ENCODE measurements at places on chromosomes 7 and 10. TPM values are rescaled to one million over a fixed set of nuclear protein-coding genes. Genes with fewer than 3 reads are reported as not detected.

The CFAP69 gene
- total RNA-seq, result 3.8 TPM

The CTBP2 gene
- total RNA-seq, result 24.9 TPM

The OR13A1 gene
- not detected for total RNA-seq

The DEPP1 gene
- 31.9 TPM for total RNA-seq

The SMO gene
- 3.9 TPM for total RNA-seq

DNA sequence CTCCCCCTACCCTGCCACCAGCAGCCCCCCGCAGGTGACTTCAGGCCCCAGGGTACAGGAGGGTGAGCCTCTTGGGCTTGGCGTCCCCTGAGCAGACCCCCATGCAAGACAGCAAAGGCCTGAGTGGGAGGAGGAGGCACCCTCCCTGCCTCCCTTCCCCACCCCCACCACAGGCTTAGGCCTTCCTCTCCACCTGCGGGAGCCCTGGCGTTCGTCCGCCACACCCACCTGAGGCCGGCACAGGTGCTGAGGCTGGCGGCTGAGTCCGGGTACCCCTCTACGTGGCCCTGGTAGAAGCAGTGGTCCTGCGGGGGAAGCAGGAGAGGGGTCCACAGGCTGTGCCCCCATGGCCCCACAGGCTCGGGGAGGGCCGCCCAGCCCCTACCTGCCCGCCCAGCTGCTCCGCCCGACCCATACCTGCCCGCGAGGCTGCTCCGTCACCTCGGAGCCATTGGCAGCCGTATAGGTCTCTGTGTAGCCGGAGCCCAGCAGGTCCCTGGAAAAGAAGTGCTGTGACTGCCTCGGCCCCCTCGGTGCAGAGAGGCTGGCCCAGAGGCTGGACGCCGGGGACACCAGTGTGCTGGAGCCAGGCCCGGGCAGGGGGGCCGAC lies 3.0 kb downstream of the ADAM8 start:
- H3K27me3 ChIP-seq, result peaks cover 24% of the 10 kb centered on the region
- H3K27ac ChIP-seq, result no peak overlapping the region
- DNase-seq, result no peak
- H3K36me3 ChIP-seq, result peaks cover 8% of the 10 kb centered on the region
- H3K4me3 ChIP-seq, result no peak overlapping the region

GRCh38 chr7:94907811-94908322 lies 473 bp downstream of the PPP1R9A start:
- no peaks in the 10 kb centered on the region for H3K36me3 ChIP-seq
- H3K4me3 ChIP-seq, result peak overlapping the region; percentile 64
- DNase-seq, result no peak
- no peaks in the 10 kb centered on the region for H3K4me1 ChIP-seq

- H3K27me3 ChIP-seq, result no peaks in the 10 kb centered on the region
- H3K4me1 ChIP-seq, result no peaks in the 10 kb centered on the region
- no peak overlapping the region for H3K4me3 ChIP-seq
- H3K36me3 ChIP-seq, result peaks cover 84% of the 10 kb centered on the region
- no peak for DNase-seq
- no peak overlapping the region for H3K27ac ChIP-seq
These were observed 343.7 kb upstream of the GALNT17 start for GRCh38 chr7:70788276-70788675.

DNA sequence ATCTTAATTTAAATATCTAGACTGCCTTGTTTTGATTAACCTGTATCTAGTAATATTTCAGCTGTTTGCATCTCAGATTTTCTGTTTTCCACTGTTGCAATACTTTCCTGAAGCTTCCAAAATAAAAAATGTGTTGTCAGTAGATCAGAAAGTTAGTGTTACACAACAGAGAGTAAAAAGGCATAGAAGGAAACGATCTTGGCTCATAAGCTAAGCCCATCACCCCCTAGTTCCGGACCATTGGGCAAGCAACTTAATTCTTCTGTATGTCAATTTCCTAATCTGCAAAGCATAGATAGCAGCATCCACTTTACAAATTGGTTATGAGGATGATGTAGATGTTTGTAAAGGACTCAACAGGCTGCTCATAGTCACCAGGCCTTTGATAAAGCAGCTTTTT lies 4.4 kb downstream of the PON3 start:
- DNase-seq, result no peak
- no peaks in the 10 kb centered on the region for H3K36me3 ChIP-seq
- H3K27ac ChIP-seq, result no peak overlapping the region
- peaks cover 8% of the 10 kb centered on the region for H3K4me1 ChIP-seq
- H3K4me3 ChIP-seq, result no peak overlapping the region
- H3K27me3 ChIP-seq, result no peaks in the 10 kb centered on the region

DNA sequence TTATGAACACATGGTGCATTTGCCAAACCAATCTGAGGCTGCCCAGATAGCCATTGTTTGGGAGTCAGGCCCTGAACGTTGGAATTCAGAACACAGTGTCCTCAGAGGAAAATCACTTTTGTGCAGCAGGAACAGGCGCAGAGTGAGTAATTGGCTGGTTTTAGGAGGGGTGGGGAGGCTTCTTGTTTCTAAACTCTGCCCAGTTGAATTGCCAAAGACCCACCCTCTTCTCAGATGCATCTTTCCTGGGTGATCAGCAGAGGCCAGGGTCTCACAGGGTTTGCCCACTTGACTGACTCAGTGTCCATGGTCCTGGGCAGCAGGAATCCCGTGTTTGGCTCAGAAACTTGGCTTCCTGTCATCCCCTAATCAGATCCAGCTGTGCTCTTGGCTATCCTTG lies 24.3 kb downstream of the PRLHR start:
- no peaks in the 10 kb centered on the region for H3K27me3 ChIP-seq
- peaks cover 20% of the 10 kb centered on the region for H3K4me1 ChIP-seq
- no peak overlapping the region for H3K27ac ChIP-seq

DNA sequence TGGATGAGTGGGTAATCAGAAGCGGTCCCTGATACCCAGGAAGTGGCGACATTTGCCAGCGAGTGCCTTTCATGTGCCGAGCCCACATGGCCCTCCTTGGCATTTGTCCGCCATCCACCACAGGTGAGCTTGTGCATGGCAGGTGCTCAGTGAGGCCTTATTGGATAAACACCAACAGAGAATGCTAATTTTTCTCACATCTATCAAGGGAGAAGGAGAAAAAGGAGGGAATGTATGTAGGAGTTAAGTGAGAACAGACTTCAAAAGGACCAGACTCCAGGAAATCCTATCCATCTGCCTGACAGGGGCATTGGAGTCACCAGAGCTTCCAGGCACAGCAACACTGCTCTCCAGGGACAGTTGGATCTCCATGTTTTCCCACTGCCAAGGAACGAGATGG lies 143.5 kb upstream of the ZMIZ1 start:
- H3K4me3 ChIP-seq, result no peak overlapping the region
- peaks cover 19% of the 10 kb centered on the region for H3K4me1 ChIP-seq
- no peak overlapping the region for H3K27ac ChIP-seq
- H3K36me3 ChIP-seq, result no peaks in the 10 kb centered on the region

- no peak overlapping the region for H3K4me3 ChIP-seq
- H3K27me3 ChIP-seq, result no peaks in the 10 kb centered on the region
- H3K36me3 ChIP-seq, result no peaks in the 10 kb centered on the region
- no peak overlapping the region for H3K27ac ChIP-seq
These were observed 67.5 kb upstream of the INSIG1 start for GRCh38 chr7:155230169-155230593.

DNA sequence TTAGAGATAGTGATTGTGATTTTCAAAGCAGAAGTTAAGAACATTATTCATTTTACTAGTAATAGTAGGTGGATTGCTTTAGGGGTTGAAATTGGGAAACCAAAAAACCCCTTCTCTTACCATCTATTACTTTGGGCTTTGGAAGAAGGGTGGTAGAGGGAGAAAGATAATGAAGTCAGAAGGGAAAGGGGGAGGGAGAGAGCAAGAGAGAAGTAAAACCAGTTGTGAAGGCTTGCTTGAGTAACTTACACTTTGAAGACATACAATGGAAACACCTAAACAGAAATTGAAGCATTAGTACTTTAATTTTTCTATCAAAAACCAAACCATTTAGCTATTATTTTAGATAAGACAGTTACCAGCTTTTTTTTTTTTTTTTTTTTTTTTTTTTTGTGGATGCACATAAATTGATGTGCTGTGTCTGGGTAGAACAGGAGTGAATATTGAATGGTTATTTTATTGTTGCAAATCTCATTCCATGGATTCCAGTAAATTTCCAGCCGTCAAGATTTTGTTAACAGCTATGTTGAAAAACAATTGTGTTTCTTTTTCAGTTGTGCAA lies 5.5 kb downstream of the PRKAR2B start:
- peaks cover 11% of the 10 kb centered on the region for H3K4me1 ChIP-seq
- H3K36me3 ChIP-seq, result no peaks in the 10 kb centered on the region
- H3K4me3 ChIP-seq, result no peak overlapping the region
- no peak for DNase-seq
- no peaks in the 10 kb centered on the region for H3K27me3 ChIP-seq

DNA sequence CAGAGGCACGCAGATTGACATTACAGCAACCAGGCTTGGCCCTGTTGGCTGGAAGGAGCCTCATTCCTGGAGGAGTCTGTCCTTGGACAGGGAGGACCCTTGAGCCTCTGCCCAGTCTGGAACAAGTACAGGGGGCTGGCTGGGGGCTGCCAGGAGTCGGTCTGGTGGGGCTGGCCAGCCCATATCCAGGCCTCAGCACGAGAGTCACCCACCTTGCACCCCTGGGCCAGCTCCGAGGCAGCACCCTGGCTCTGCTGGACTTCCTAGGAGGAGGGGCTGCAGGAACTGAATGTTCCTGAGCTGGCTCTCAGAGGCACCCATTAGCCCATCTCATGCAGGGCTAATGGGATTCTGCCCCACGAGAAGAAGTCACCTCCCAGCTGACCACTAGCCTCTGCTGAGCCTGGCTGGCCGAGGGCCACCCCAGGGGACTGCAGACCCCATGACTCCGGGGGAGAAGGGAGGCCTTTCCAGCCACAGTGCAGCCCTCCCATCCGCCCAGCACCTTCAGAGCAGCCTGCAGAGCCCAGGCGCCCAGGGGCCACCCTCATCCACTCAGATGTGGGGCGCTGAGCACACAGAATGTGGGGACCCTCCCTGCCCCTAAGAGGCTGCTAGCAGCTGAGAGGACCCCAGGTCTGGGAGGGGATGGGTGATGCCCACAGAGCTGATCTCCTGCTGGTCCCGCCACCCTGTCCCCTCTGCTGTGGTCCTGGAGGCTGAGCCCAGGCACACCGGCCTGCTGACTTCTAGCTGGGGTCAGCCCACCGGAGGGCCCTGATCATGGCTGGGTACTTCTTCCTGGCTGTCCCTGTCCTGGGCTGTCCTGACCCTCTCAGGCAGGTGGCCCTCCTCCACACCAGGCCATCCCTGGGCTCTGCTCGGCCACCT lies 14.8 kb upstream of the INPP5A start:
- H3K36me3 ChIP-seq, result no peaks in the 10 kb centered on the region
- H3K4me1 ChIP-seq, result peaks cover 38% of the 10 kb centered on the region
- DNase-seq, result peak; percentile 6
- H3K27ac ChIP-seq, result no peak overlapping the region
- no peak overlapping the region for H3K4me3 ChIP-seq
- no peaks in the 10 kb centered on the region for H3K27me3 ChIP-seq

GRCh38 chr7:112052498-112052897 lies 153.7 kb downstream of the DOCK4 start:
- H3K36me3 ChIP-seq, result no peaks in the 10 kb centered on the region
- no peak for DNase-seq
- no peaks in the 10 kb centered on the region for H3K27me3 ChIP-seq
- H3K27ac ChIP-seq, result no peak overlapping the region
- H3K4me3 ChIP-seq, result no peak overlapping the region
- peaks cover 24% of the 10 kb centered on the region for H3K4me1 ChIP-seq

GRCh38 chr7:117916309-117916708 lies 43.1 kb upstream of the CTTNBP2 start:
- no peaks in the 10 kb centered on the region for H3K27me3 ChIP-seq
- no peaks in the 10 kb centered on the region for H3K4me1 ChIP-seq
- no peak for DNase-seq
- no peak overlapping the region for H3K27ac ChIP-seq

DNA sequence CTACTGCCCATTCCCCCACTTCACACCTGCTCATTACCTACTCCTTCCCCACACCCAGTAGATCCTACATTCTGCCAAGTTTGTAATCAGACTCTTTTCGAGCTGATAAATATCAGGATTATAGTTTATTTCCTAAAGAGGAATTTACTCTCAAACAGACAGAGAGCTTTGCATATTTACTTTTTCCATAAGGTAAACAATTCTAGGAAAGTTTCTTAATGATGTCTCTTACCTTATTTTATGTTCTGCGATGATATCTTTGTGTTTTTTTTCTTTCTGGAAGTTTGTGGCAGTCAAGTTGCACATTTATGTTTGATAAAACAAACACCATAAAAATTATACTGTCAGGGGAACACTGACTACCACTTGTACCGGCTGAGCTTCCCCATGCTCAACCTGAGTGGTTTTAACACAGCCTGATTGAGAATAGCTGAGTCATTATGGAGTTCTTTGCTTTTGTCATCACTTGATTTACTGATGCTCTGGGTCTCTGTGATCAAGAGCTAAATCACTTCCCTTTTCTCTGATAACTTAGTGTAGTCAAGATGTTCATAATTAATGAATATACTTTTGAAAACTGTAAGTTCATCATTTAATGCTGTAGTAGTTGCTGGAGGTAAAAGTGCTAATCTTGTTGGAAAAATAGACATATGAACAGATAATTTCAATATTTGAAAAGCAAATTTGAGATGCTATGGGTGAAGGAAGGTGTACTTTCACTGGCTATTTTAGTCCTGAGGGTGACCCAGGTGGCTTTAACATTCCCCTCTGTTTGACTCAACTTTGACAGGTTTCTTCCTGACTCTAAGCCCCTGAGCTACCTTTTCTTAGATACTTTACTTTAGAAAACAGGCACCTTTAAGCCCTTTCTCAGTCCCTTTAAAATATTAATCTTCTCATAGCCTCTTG lies 1034.5 kb upstream of the LRRTM3 start:
- H3K27me3 ChIP-seq, result no peaks in the 10 kb centered on the region
- H3K36me3 ChIP-seq, result no peaks in the 10 kb centered on the region
- no peak for DNase-seq
- no peak overlapping the region for H3K27ac ChIP-seq
- no peaks in the 10 kb centered on the region for H3K4me1 ChIP-seq
- no peak overlapping the region for H3K4me3 ChIP-seq

DNA sequence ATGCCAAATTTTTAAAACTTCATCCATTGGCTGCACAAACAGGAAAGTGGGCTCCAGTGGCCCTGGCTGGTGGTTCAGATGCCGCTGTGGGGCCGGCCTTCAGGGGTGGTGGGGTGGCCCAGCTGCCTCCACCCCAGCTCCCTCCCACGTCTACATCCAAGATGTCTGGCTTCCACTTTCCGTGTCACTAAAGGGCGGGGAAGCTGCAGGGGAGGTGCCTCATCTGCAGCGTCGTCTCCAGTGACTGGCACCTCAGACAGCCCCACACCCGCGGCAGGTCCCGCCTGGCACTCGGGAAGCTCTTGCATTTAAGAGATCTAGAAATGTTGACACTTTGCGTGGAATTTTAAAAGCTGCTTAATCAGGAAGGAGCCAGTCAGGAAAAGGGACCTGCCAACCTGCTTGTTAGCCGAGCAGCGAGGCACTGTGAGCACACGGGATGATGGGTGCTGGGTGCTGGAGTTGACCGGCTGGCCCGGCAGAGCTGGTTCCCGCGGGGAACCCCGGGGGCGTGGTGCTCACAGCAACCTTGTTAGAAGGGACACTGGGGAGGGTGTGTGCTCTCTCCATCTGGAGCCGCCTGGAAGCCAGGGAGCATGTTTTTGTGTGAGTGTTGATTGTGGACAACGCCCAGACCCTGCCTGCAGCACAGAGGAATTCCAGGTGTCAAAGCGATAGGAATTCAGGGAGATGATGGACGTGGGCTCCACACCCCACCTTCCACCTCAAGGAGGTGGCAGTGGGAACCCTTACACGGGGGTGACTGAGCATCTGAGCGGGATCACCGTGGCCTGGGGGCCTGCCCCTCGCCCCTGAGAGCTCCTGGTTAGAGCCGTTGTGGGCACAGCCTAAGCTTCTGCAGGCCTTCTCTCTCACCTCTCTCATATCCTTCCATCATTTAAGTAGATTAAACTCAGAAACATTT lies 320.5 kb downstream of the PTPRN2 start:
- H3K27ac ChIP-seq, result no peak overlapping the region
- H3K27me3 ChIP-seq, result no peaks in the 10 kb centered on the region
- H3K4me1 ChIP-seq, result no peaks in the 10 kb centered on the region
- no peaks in the 10 kb centered on the region for H3K36me3 ChIP-seq
- H3K4me3 ChIP-seq, result no peak overlapping the region

Data from heart left ventricle (tissue), 16 donors.